ENCODE measurements at places on chromosomes 1 and 21.

GRCh38 chr1:205287076-205287475, 34.5 kb downstream of the NUAK2 start:
- H3K4me1 ChIP-seq, result no peaks in the 10 kb centered on the region
- H3K4me3 ChIP-seq, result no peak overlapping the region
- no peak overlapping the region for H3K27ac ChIP-seq
- H3K36me3 ChIP-seq, result no peaks in the 10 kb centered on the region
- no peak for DNase-seq

DNA sequence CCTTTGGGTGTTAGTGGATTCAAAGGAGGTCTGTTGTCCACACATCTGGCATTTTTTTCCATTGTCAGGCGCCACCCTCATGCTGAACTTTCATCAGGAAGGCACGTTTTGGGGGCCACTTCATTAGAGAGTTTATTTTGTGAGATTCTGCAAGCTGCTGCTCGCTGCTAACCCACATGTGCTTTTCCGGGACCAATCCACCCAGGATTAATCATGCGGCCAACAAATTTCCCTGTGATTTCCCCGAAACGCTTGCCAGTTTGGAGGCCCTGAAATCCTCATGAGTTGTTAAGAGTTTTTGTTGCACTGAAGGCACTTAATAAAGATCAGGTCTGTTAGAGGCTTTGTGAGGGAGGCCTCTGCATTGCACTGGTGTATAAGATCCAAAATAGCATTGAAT, 2.4 kb downstream of the PDPN start:
- no peak overlapping the region for H3K27ac ChIP-seq
- H3K4me3 ChIP-seq, result no peak overlapping the region
- peaks cover 12% of the 10 kb centered on the region for H3K27me3 ChIP-seq
- no peak for DNase-seq

DNA sequence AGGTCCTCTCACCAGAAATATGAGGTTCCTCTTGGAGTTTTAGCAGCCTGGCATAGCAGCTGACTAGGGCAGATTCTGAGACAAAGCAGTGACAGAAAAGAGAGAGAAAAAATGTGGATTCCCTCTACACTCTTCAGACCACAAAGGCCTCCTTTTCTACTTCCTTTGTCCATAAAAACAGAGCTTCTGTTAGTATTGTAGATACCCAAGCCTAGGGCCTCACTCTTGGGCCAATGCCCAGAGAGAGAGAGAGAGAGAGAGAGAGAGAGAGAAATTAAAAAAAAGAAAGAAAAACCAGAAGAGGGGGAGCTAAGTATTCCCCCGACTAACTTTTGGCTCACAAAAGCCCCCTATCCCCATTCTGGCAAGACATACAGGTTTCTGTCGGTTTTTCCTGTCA, 2.4 kb upstream of the ZRANB2 start:
- no peaks in the 10 kb centered on the region for H3K36me3 ChIP-seq
- H3K27me3 ChIP-seq, result no peaks in the 10 kb centered on the region
- no peak overlapping the region for H3K27ac ChIP-seq
- H3K4me3 ChIP-seq, result no peak overlapping the region
- DNase-seq, result no peak

DNA sequence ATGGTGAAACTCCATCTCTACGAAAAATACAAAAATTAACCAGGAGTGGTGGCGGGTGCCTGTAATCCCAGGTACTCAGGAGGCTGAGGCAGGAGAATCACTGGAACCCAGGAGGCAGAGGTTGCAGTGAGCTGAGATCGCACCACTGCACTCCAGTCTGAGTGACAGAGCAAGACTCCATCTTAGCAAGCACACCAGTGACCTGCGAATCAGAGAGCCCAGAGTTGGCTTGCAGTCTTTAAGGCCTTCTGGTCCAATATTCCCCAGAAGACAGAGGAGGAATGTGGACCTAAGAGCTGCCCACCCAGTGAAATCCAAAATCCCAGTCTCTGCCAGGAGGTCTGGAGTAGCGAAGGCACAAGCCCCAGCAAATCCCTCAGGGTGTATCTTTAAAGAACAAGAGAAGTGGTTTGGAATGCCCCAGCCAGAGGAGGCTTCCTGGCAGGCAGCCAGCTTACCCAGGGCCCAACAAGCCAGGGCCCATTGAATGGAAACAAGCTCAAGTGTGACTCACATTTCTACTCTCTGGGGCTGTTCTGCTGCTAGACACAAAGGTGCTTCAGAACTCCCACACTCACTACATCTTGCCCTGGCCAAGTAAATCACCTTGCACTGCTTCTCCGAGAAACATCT, 23.9 kb downstream of the GPR161 start:
- H3K36me3 ChIP-seq, result no peaks in the 10 kb centered on the region
- no peak overlapping the region for H3K4me3 ChIP-seq
- DNase-seq, result no peak
- H3K27me3 ChIP-seq, result no peaks in the 10 kb centered on the region
- no peaks in the 10 kb centered on the region for H3K4me1 ChIP-seq

GRCh38 chr1:154849645-154850131, 20.4 kb downstream of the KCNN3 start:
- H3K27ac ChIP-seq, result no peak overlapping the region
- DNase-seq, result no peak
- no peaks in the 10 kb centered on the region for H3K27me3 ChIP-seq
- H3K4me1 ChIP-seq, result no peaks in the 10 kb centered on the region

DNA sequence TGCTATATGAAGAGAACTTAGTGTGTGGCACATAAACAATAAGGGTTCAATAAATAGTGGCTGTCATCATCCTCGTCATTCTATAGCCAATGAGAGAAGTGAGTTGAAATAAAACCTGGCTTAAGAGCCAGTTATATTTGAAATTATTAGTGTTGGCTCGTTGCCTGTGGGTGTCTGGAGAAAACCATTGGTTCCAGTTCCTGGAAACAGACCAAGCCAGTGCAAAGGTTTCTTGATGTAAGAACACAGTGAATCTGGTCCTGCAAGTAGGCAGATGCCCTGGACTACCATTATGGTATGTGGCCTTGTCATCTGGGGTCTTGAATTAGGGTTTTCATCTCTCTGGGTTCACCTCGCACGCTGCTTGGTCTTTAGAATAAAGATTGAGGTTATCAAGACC, 43.3 kb downstream of the URB2 start:
- no peak overlapping the region for H3K27ac ChIP-seq
- H3K36me3 ChIP-seq, result no peaks in the 10 kb centered on the region
- no peaks in the 10 kb centered on the region for H3K4me1 ChIP-seq
- no peaks in the 10 kb centered on the region for H3K27me3 ChIP-seq

- no peaks in the 10 kb centered on the region for H3K27me3 ChIP-seq
- H3K27ac ChIP-seq, result no peak overlapping the region
- no peak for DNase-seq
- no peaks in the 10 kb centered on the region for H3K36me3 ChIP-seq
- no peak overlapping the region for H3K4me3 ChIP-seq
- H3K4me1 ChIP-seq, result peaks cover 33% of the 10 kb centered on the region
Observed at GRCh38 chr1:160101717-160102522, 3.5 kb upstream of the IGSF8 start.

GRCh38 chr1:184905601-184906322, 68.5 kb downstream of the NIBAN1 start:
- no peak overlapping the region for H3K27ac ChIP-seq
- H3K4me3 ChIP-seq, result no peak overlapping the region
- no peaks in the 10 kb centered on the region for H3K4me1 ChIP-seq
- H3K27me3 ChIP-seq, result no peaks in the 10 kb centered on the region
- H3K36me3 ChIP-seq, result no peaks in the 10 kb centered on the region

DNA sequence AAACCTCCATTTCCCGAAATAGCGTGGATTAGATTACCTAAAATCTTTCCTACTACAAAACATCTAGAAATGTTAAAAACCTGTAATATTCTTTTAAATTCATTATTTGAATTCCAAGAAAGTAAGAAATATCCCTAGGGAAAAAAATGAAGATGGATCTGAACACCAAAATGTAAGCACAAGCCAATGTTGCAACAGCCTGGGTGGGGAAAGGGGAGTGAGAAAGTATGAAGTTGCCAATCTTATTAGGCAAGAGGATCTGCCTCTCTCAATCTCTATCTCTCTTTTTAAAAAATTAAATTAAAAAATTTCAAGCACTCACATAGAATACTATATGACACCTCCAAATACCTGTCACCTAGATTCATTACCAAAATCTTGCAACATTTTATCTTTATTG, 74.9 kb upstream of the IRF2BP2 start:
- no peaks in the 10 kb centered on the region for H3K4me1 ChIP-seq
- no peak for DNase-seq
- H3K4me3 ChIP-seq, result no peak overlapping the region
- H3K27ac ChIP-seq, result no peak overlapping the region
- no peaks in the 10 kb centered on the region for H3K36me3 ChIP-seq

DNA sequence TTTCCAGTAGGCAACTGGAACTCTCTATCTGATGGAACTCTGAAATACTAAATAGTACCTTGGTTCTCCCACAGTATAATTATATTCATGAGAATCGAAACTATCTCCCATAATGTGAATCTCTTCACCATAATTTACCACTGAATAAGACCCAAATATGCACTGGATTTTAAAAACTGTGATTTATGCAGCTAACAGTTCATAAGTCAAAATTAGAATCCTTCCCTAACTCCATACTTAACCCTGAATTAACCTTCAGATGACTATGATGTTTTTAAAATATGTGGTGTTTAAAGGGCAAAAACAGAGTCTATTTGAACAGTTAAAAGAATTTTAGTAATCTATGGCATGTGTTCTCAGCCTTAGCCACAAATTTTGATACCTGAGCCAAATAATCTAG, 22.9 kb upstream of the SLC44A3 start:
- no peaks in the 10 kb centered on the region for H3K36me3 ChIP-seq
- DNase-seq, result no peak
- H3K4me1 ChIP-seq, result peaks cover 7% of the 10 kb centered on the region
- no peaks in the 10 kb centered on the region for H3K27me3 ChIP-seq
- H3K4me3 ChIP-seq, result no peak overlapping the region

DNA sequence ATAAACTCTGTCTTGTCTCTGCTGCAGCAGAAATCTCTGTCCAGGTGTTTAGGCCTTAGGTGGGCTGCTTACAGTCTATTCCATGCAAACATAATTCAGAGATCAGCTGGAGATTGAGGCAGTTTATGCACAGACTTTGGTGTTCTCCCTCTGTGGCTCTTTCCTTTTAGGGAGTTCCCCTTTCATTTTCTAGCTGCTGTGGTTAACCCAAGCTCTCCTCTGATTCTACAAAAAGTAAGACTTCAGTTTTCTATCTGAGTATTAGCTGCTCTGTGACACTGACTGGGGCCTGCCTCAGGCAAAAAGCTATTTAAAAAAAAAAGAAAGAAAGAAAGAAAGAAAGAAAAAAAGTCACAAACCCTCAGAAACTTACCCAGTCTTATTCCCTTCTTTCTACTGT, 211.1 kb downstream of the CAMTA1 start:
- H3K27me3 ChIP-seq, result no peaks in the 10 kb centered on the region
- no peaks in the 10 kb centered on the region for H3K36me3 ChIP-seq
- no peak overlapping the region for H3K27ac ChIP-seq
- no peaks in the 10 kb centered on the region for H3K4me1 ChIP-seq

DNA sequence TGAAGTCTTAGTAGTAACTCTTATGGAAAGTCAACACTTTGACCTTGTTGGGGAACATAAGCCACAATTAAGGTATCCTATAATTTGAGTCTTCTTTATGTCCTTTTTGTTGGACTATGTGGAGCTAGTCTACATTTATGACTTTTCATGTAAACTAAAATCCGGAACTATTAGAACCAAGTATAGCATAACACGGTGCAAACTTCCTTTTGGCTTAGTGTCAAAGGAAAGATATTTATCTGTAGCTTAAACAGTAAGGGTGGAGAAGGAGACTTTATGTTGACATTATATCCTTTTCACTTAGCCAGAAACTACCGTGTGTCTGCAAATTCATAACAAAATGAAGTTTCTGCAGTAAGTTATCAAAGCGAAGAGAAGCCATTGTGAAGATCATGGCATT, 7.3 kb downstream of the UAP1 start:
- no peaks in the 10 kb centered on the region for H3K27me3 ChIP-seq
- peaks cover 2% of the 10 kb centered on the region for H3K36me3 ChIP-seq
- H3K27ac ChIP-seq, result no peak overlapping the region
- H3K4me1 ChIP-seq, result peaks cover 6% of the 10 kb centered on the region
- DNase-seq, result no peak

GRCh38 chr1:222171005-222171404, 376.9 kb downstream of the HHIPL2 start:
- H3K27ac ChIP-seq, result no peak overlapping the region
- no peak for DNase-seq
- peaks cover 5% of the 10 kb centered on the region for H3K4me1 ChIP-seq
- H3K27me3 ChIP-seq, result no peaks in the 10 kb centered on the region

DNA sequence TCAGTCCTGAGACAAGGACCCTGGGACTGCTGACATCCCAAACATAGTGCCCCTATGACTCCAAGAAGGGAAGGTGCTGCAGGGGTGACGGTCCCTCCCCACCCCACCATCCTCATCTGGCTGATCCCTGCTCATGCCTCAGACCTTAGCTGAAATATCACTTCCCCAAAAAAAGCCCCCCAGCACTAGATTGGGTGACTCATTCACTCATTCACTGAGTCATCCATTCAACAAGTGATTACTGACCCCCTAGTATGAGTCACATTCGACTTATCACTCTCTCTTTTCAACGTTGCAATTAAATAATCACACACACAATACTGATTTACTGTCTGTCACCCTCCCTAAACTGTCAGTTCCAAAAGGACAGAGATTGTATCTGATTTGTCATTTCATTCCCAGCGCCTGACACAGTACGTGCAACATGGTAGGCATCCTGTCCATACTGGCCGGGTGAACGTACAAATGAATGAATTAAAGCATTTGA, 48.6 kb downstream of the HIVEP3 start:
- no peak for DNase-seq
- no peak overlapping the region for H3K27ac ChIP-seq
- no peak overlapping the region for H3K4me3 ChIP-seq
- no peaks in the 10 kb centered on the region for H3K27me3 ChIP-seq
- no peaks in the 10 kb centered on the region for H3K36me3 ChIP-seq

- H3K4me1 ChIP-seq, result peaks cover 22% of the 10 kb centered on the region
- DNase-seq, result no peak
- H3K27ac ChIP-seq, result no peak overlapping the region
- no peaks in the 10 kb centered on the region for H3K36me3 ChIP-seq
- H3K27me3 ChIP-seq, result no peaks in the 10 kb centered on the region
Observed at GRCh38 chr1:1873186-1873585, 17.7 kb downstream of the GNB1 start.

- DNase-seq, result no peak
- no peaks in the 10 kb centered on the region for H3K36me3 ChIP-seq
- H3K4me1 ChIP-seq, result peaks cover 4% of the 10 kb centered on the region
- H3K27ac ChIP-seq, result no peak overlapping the region
- H3K4me3 ChIP-seq, result no peak overlapping the region
Observed at GRCh38 chr21:14995226-14995625, 69.6 kb downstream of the NRIP1 start.

GRCh38 chr1:19033515-19033839, 77.0 kb upstream of the IFFO2 start:
- no peak overlapping the region for H3K4me3 ChIP-seq
- H3K36me3 ChIP-seq, result no peaks in the 10 kb centered on the region
- H3K27me3 ChIP-seq, result no peaks in the 10 kb centered on the region
- H3K27ac ChIP-seq, result peak overlapping the region; percentile 40
- H3K4me1 ChIP-seq, result peaks cover 17% of the 10 kb centered on the region

GRCh38 chr1:114152089-114152507, 1.6 kb downstream of the SYT6 start:
- H3K27me3 ChIP-seq, result peaks cover 7% of the 10 kb centered on the region
- peak overlapping the region; percentile 46 for H3K4me3 ChIP-seq
- H3K27ac ChIP-seq, result no peak overlapping the region
- DNase-seq, result no peak
- H3K4me1 ChIP-seq, result peaks cover 12% of the 10 kb centered on the region
- no peaks in the 10 kb centered on the region for H3K36me3 ChIP-seq

- H3K36me3 ChIP-seq, result no peaks in the 10 kb centered on the region
- no peaks in the 10 kb centered on the region for H3K4me1 ChIP-seq
- no peaks in the 10 kb centered on the region for H3K27me3 ChIP-seq
- no peak overlapping the region for H3K27ac ChIP-seq
- no peak for DNase-seq
- no peak overlapping the region for H3K4me3 ChIP-seq
Observed at GRCh38 chr1:167446966-167447365, 71.4 kb downstream of the CD247 start.
